ENCODE measurements at places on chromosomes 13 and 19.
A peak's percentile ranks its signal among the peaks of the same experiment; 100 is the strongest.

DNA sequence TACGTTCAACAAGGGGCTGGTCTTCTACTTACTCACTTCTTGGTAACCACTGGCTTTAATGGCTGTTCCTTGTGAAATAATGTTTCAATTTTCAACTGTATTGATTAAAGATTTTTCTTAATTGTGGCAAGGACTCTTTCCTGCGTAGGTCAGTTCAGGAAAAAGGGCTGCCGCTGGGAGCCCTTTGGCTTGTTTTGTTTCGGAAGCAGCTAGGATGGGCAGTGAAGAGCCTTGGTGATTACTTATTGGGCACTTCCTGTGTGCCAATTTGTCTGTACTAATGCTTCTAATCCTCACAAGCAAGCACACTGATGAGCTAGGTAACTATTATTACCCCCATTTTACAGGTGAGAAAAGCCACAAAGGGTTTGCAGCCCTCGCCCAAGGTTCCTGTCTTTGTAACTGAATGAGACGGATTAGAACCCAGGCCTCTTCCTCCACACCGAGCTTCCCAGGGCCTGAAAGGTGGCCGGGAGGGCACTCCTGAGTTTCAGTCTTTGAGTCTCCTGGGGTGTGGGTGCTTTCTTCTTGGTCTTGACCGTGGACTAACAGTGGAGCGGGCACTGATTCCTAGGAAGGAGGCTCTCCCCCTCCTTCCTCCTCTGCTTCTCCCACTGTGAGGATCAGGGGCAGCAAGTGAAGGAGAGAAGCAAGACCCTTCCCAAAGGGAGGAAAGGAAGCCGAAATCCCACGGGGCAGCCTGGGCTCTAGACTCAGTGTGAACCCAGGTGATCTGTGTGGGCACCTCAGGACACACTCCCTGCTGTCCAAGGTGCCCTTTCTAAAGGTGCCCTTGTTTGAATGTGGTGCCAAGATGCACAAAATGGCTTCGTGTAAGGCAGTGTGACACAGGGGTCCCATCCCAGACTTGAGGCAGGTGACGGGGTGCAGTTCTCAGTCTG, 3.7 kb downstream of the COL4A2 start:
- DNase-seq, result no peak

- DNase-seq, result no peak
These were observed 573 bp upstream of the ERCC5 start for GRCh38 chr13:102845289-102845629.

DNA sequence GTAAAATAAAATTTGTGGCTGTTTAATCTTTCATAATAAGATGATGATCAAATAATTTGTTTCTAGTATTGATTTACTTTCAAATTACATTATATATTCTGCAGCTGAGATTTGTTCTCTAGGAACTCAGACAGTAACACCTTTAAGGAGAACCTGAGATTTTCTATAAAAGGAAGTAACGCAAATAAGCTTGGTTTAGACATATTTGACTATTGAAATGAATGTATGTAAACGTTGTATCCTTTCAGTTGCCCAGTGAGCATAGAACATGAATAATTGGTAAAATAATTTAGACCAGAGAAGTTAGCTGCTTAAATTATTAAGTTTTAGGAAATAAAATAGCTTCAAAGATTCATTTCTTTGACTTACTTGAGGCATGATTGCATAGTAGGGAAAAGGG, 3.1 kb downstream of the CDK8 start:
- DNase-seq, result no peak

DNA sequence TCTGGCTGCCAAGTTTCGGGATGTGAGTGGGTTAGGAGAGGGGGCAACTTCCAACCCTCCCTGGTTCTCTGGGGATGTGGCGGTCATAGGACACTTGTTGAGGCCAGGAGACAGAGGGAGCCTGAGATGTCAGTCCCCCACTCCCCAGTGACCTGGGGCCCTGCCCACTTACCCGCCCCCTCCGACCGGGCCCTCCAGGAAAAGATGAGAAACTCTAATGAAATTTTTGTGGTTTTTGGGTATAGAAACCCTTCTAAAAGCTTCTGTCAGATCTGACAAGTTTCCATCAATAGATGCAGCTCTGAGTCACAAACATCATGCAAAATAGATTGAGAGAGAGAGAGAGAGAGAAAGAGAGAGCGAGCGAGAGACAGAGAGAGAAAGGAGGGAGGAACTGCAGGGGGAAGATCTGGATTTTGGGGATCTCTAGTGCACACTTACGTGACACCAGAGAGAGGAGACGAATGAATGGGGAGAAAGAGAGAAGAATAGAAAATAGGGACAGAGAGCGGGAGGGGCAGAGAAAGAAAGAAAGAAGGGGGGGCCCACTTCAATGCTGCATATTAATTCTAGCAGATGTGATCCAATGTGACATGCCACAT, 94.0 kb downstream of the PTPRS start:
- no peak for DNase-seq

- no peak for DNase-seq
These were observed 154.9 kb downstream of the PCDH9 start for GRCh38 chr13:67075239-67075638.

- no peak for DNase-seq
These were observed 14.9 kb downstream of the MAP2K2 start for GRCh38 chr19:4108767-4109625.

DNA sequence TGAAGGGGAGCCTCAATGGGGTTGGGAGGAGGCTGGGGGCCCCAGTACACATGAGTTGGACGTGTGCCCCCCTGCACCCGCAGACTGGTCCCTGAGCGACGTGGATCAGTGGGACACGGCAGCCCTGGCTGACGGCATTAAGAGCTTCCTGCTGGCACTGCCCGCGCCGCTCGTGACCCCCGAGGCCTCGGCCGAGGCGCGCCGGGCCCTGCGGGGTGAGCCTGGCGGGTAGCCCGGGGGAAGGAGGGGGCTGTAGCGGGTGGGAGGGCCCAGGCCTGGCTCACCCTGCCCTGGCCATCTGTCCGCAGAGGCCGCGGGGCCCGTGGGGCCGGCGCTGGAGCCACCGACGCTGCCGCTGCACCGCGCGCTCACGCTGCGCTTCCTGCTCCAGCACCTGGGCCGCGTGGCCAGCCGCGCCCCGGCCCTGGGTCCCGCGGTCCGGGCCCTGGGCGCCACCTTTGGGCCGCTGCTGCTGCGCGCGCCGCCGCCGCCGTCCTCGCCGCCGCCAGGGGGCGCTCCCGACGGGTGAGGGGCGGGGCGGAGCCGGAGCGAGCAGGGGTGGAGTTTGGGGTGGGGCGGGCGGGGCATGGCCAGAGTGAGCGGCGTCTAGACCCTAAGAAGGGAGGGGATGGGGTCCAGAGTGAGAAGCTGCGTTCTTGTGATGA, 8.1 kb downstream of the PIK3R2 start:
- no peak for DNase-seq

GRCh38 chr19:31639306-31639705, 290.1 kb upstream of the TSHZ3 start:
- DNase-seq, result no peak

GRCh38 chr13:59492030-59492636, 671.6 kb downstream of the DIAPH3 start:
- no peak for DNase-seq

- no peak for DNase-seq
These were observed 287.0 kb upstream of the SGCG start for GRCh38 chr13:22893777-22894176.

DNA sequence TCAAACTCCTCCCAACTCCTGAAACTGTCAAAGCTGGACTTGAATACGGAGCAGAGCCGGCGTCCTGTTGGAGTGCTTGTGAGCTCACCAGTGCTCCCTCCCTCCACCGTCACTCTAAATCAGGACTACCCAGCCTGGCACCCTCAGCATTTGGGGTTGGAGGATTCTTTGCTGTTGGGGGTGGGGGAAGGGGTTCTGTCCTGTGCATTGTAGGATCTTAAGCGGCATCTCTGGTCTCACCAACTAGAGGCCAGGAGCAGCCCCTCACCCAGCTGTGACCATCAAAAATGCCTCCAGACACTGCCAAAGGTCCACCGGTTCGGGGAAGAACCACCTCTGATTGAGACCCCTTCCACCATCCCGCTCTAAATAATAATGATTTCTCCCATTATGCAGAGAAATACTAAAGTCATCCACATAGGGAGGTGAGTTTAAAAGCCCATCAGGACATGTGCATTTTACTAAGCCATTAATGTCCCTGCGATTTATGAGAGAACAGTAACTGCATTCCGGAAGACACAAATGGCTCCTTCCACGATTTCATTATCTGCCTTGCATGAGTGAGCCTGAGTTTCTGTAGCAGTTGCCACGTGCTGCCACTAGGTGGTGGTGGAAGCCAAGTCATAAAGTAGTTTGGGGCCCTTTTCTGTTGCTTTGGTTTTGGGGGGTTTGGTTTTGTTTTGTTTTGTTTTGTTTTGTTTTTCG, 16.1 kb upstream of the USP29 start:
- peak; percentile 27 for DNase-seq

- no peak for DNase-seq
These were observed 1.2 kb downstream of the ALKBH7 start for GRCh38 chr19:6373813-6374108.

GRCh38 chr19:28706693-28707092, 506.3 kb downstream of the UQCRFS1 start:
- DNase-seq, result no peak

GRCh38 chr19:38323291-38323690, 3.6 kb downstream of the KCNK6 start:
- no peak for DNase-seq

All from glomerular endothelial cell (primary cell).